Caki2 (cell line): ENCODE measurements at places on chromosomes 5 and 9. TPM values are rescaled to one million over a fixed set of nuclear protein-coding genes. Genes with fewer than 3 reads are reported as not detected.

DNA sequence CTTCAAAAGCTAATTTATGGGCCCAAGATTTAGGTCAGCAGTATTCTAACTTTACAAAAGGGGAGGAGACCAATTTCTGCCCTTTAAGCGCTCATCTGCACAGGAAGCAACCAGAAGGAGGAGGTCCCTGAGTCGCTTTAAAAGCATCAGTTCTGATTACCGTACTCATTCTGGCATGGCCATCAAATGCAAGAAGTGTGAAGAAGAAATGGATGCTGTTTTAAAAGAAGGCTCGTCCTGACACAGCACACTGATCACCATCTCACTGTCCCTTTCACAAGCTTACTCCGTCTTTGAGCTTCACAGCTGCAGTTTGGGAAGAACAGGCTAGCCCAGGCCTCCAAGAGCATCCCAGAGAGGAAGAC, 17.5 kb downstream of the ZNF608 start:
- no peak for DNase-seq

GRCh38 chr5:107451028-107451427, 219.7 kb downstream of the EFNA5 start:
- no peak for DNase-seq

DNA sequence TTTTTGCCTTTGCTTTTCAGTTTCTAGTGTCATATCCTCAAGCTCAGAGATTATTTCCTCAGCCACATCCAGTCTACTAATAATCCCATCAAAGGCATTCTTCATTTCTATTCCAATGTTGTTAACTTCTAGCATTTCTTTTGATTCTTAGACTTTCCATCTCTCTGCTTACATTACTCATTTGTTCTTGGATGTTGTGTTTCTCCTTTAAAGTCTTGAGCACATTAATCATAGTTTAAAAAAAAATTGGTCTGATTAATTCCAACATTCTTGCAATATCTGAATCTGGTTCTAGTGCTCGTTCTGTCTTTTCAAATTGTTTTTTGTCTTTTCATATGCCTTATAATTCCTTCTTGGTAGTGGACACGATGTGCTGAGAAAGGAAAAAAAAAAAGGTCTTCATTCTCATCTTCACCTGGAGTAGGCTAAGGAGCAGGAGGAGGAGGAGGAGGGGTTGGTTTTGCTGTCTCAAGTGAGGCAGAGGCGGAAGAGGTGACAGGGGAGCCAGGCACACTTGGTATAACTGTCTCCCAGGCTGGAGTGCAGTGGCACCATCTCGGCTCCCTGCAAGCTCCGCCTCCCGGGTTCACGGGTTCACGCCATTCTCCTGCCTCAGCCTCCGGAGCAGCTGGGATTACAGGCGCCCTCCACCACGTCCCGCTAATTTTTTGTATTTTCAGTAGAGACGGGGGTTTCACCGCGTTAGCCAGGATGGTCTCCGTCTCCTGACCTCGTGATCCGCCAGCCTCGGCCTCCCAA, 16.3 kb downstream of the PRXL2C start:
- DNase-seq = no peak

GRCh38 chr5:131795228-131795627, 1.6 kb downstream of the FNIP1 start:
- DNase-seq = no peak

DNA sequence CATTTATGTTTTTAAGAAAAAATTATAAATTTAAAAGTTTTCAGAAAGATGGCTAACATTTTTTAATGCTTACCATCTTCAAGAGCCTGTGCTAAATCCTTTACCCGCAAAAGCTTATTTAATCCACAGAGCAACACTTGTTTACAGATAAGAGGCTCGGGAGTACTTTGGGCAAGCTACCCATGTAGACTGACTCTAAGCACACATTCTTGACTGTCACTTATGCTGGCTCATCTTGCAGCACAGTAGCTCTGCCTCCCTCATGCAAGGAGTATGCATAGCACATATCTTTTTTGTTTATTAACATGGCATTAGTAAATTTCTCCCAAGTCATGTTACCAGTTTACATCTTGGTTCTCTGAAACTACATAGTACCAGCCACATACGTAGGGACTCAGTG, 14.7 kb downstream of the SH3RF2 start:
- DNase-seq = no peak

GRCh38 chr9:131187957-131188356, 62.6 kb downstream of the NUP214 start:
- no peak for DNase-seq

DNA sequence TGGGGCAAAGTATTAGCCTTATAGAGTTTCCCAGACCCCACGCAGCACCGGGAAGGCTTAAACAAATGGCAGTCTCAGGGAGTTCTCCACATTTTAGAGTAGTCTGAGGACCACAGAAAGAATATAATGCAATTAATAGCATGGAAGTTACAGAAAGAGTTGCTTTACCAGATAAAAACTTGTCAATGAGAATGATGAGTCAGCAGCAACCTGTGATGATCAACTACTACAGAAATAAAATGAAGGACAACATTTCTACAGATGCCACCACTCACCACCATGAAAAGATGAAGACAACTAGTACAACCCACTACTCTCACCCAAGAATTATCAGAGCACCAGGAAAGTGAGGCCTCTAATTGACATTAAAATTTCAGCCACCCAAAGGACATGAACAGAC, 120.7 kb downstream of the NR2F1-AS1 start:
- DNase-seq = no peak

- peak; percentile 56 for DNase-seq
Measured at GRCh38 chr9:110257097-110257841, 962 bp upstream of the TXN start.

DNA sequence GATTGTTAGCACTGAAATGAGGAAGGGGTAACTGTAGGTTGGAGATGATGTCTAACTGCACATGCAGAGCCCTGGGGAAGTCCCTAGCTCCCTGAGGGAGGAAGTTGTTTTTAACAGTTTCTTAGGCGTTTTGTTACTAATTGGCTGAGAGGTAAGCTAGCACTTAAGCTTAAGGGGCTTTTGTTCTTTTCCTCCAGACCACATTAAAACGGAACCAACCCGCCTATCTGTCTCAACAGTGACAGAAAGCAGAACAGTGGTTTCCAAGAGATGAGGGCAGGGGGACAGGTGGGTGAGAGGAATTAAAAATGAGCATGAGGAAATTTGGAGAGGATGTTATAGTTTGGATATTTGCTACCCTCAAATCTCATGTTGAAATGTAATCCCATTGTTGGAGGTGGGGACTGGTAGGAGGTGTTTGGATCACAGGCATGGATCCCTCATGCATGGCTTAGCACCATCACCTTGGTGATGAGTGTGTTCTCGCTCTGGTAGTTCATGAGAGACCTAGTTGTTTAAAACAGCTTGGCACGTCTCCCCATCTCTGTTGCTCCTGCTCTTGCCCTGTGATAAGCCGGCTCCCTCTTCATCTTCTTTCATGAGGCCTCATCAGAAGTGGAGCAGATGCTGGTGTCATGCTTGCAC, 38.9 kb downstream of the LYRM7 start:
- DNase-seq = peak; percentile 38

- DNase-seq = no peak
Measured at GRCh38 chr9:3526997-3527940, 1.5 kb upstream of the RFX3 start.

- peak; percentile 65 for DNase-seq
Measured at GRCh38 chr9:131762356-131762932, 22.6 kb upstream of the RAPGEF1 start.

DNA sequence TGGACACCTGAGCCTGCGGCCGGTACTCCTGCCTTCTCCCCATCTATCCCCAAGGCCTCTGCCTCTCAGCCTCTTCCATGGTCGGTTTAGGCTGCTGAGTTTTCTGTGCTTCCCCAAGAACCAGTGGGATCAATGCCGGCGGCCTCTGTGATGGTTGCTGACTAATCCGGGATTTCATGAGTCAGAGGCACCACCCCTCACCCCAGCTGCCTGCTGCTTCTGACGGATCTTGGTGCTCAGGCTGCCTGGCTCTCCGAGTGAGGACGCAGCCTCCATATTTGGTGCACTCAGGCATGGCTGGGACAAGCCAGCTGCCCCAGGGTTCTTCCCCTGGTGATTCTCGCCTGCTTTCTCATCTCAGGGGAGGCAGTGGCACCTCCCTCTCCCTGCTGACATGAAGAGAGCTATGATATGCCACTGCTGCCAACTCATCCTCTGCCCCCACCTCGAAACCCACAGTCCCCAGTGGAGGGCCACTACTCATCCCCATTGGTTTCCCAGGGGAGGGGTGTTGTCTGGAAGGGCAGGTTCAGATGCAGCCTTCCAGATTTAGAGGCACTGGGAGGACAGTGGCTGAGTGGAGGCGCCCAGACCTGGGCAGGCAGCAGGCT, 3.3 kb upstream of the MAN1B1 start:
- peak; percentile 97 for DNase-seq

- no peak for DNase-seq
Measured at GRCh38 chr5:115354246-115354645, 57.8 kb upstream of the CCDC112 start.

The DDX41 gene
- total RNA-seq = 145 and 172 TPM in 2 replicates

The ZFYVE16 gene
- 4.5 and 5.8 TPM in 2 replicates for total RNA-seq

The ANKRD34B gene
- 3.3 and 3.4 TPM in 2 replicates for total RNA-seq

The GABRA6 gene
- not detected in 2 replicates for total RNA-seq

The MLANA gene
- total RNA-seq = not detected in 2 replicates

The DMRT3 gene
- not detected in 2 replicates for total RNA-seq

The ANKRD18A gene
- 1.8 and 2.1 TPM in 2 replicates for total RNA-seq
